ENCODE measurements at places on chromosomes 6 and 20. TPM values are rescaled to one million over a fixed set of nuclear protein-coding genes. Genes with fewer than 3 reads are reported as not detected.

The TRDN gene
- total RNA-seq: not detected

The ANGPT4 gene
- not detected for total RNA-seq

The RIPPLY2 gene
- total RNA-seq: not detected

The CARMIL1 gene
- total RNA-seq: 2.6 TPM

The CRISP2 gene
- not detected for total RNA-seq

The MLIP gene
- total RNA-seq: not detected

The TTBK1 gene
- not detected for total RNA-seq

The MUC21 gene
- not detected for total RNA-seq

- no peak overlapping the region for H3K27ac ChIP-seq
- no peak overlapping the region for H3K4me3 ChIP-seq
- H3K36me3 ChIP-seq: no peaks in the 10 kb centered on the region
- no peaks in the 10 kb centered on the region for H3K27me3 ChIP-seq
- H3K4me1 ChIP-seq: no peaks in the 10 kb centered on the region
These were observed 792.8 kb upstream of the EYS start for GRCh38 chr6:66499851-66500250.

DNA sequence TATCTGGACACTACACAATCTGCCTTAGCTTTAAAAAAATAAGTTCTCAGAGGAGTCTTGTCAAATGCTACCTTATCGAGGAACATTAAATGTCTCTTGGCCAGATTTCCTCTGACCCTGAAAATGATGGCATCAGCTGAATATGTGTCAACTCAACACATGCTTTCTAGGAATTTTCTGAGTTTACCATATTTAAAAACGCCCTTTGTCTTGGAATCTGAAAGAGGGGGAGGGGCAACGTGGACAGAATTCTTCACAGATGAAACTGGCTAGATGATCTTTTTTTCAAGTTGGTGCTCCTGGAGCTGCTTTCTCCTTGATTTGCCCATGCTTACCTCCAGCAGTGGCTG, 5.1 kb downstream of the SOX4 start:
- no peaks in the 10 kb centered on the region for H3K36me3 ChIP-seq
- H3K27ac ChIP-seq: no peak overlapping the region
- DNase-seq: no peak
- no peak overlapping the region for H3K4me3 ChIP-seq

DNA sequence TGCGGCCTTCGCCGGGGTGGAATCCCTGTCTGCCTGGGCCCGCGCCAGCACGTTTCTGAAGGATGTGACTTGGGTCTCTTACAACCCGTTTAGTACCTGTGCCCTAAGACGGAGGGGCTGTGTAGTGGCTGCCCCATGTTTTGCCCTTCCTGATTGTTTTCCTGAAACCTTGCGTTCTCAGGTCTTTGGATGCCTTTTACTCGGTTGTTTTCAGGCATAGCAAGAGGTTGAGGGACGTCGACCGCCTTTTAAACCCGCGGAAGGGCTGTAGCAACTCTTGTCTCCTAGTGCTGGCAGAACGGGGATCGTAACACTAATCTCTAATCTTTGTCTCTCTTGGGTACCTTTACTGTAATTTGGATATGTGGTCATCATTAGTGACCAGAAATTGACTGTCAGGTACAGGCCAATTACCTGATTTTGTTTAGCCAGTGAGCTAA, 706 bp upstream of the NANP start:
- no peaks in the 10 kb centered on the region for H3K4me1 ChIP-seq
- no peak for DNase-seq
- H3K27me3 ChIP-seq: no peaks in the 10 kb centered on the region
- H3K27ac ChIP-seq: peak overlapping the region; percentile 70
- H3K36me3 ChIP-seq: peaks cover 10% of the 10 kb centered on the region
- peak overlapping the region; percentile 96 for H3K4me3 ChIP-seq

DNA sequence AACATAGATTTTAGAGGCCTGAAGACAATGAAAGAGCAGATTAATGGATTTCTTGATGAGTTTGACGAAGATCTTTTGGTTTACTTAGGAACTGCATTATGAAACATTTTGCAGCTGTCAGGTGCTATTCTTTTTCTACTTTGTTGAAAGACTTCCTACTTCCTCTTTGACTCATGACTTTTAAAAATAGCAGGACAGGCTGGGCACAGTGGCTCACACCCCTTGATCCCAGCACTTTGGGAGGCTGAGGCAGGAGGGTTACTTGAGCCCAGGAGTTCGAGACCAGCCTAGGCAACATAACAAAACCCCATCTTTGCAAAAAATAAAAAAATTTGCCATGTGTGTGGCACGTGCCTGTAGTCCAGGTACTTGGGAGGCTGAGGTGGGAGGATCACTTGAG, 52.0 kb downstream of the ITCH start:
- no peak for DNase-seq
- no peaks in the 10 kb centered on the region for H3K4me1 ChIP-seq
- H3K4me3 ChIP-seq: no peak overlapping the region
- H3K27me3 ChIP-seq: no peaks in the 10 kb centered on the region
- H3K36me3 ChIP-seq: no peaks in the 10 kb centered on the region

DNA sequence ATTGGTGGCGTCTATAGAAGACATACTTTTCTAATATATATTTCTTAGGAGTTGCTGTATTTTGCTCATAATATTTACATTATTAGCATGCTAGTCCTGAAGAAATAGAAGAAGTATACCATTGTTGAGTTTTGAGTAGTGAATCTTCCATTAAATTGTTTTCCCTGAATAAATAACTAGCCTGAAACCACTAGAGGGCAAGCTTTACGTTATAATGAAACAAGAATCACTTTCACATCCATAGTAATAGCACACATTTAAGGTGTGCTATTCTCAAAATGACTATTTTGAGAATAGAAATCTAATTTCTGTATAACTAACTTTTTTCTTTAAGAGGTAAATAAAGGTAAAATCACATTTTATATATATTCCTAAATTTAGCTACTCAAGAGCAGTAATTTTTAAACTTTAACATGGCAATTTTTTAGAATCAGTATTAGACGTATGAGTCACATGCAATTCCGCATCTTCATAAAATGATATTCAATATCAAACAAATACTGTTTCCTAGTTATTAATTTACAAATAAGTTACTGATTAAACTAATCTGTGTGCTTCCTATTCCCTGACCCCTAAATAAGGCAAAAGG, 213.2 kb upstream of the MANEA start:
- no peaks in the 10 kb centered on the region for H3K36me3 ChIP-seq
- no peak overlapping the region for H3K4me3 ChIP-seq
- no peak overlapping the region for H3K27ac ChIP-seq
- no peak for DNase-seq

DNA sequence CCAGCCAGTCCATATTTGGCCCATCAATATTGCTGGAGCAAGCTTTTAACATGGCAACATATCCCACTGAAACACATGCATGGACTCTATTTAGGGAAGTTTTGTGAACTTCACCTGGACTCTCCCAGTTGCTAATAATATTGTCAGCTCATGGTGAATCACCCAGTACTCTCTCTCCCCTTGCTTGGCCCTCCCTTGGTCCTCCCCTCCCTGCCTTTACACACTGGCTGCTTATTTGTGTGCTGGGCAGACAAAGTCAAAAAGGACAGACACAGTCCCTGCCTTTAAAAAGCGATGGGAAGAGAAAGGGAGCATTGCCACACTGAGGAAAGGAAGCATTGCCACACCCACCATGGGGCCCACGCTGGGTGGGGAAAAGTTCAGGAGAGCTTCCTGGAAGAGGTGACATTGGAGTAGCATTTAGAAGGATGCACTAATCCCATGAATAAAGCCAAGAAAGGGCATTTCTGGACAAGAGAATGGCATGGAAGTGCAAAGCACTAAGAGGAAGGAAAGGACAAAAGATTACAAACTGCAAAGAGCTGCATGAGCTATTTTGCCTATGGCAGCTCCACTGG, 143.4 kb upstream of the EXOC2 start:
- H3K27me3 ChIP-seq: no peaks in the 10 kb centered on the region
- H3K36me3 ChIP-seq: no peaks in the 10 kb centered on the region
- DNase-seq: no peak
- no peaks in the 10 kb centered on the region for H3K4me1 ChIP-seq

DNA sequence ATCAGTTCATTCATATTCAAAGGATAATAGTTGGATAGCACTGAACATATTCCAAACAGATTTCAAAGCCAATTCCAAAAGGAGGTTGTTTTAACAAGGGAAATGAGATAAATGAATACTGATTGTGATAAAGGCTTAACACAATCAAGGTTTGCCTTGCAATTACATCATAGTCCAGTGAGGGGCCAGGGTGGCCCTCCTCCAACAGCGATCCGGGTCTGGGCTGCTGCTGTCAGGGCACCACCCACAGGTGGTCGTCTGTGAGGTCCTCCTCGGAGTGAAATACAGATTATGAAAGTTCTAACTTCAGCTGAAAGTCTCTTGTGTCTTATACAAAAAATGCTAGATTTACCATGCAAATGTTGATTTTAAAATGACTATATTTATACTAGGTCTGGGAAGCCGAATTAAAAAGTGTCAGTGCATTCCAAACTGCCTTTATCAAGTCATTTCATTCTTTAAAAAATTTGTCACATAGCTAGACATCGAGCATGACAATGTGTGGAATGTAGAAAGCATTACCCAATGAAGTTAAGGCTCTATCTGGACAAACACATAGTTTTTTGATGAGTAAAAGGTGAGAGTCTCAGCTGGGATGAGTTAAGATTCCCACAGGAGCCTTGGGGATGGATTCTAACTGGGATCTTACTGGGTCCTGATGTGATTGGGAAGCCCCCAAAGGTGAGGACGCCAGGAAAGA, 65.9 kb upstream of the SLC22A23 start:
- H3K36me3 ChIP-seq: no peaks in the 10 kb centered on the region
- H3K27me3 ChIP-seq: no peaks in the 10 kb centered on the region
- H3K4me1 ChIP-seq: no peaks in the 10 kb centered on the region
- H3K4me3 ChIP-seq: no peak overlapping the region

DNA sequence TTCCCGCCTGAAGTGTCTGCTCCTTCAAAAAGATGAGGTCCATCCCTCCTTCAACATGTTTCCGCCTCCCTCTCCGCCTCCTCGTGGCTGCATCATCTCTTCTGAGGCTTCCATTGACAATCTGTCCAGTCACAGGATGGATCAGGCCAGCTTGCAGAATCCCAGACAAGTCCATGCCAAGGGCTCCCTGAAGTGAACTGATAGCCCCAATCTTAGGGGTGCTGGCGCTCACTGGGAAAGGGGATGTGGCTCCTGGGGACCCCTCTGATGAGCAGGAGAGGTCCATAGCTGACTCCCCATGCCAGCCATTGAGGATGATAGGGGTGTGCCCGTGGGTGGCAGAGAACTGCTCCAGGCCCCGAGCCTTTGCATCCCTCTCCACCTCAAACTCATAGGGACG, 48.6 kb upstream of the EMILIN3 start:
- peaks cover 89% of the 10 kb centered on the region for H3K36me3 ChIP-seq
- no peak overlapping the region for H3K27ac ChIP-seq
- no peaks in the 10 kb centered on the region for H3K27me3 ChIP-seq

GRCh38 chr6:24126586-24127192, 674 bp downstream of the NRSN1 start:
- H3K36me3 ChIP-seq: no peaks in the 10 kb centered on the region
- no peak for DNase-seq
- H3K4me3 ChIP-seq: no peak overlapping the region
- no peaks in the 10 kb centered on the region for H3K27me3 ChIP-seq
- no peak overlapping the region for H3K27ac ChIP-seq

DNA sequence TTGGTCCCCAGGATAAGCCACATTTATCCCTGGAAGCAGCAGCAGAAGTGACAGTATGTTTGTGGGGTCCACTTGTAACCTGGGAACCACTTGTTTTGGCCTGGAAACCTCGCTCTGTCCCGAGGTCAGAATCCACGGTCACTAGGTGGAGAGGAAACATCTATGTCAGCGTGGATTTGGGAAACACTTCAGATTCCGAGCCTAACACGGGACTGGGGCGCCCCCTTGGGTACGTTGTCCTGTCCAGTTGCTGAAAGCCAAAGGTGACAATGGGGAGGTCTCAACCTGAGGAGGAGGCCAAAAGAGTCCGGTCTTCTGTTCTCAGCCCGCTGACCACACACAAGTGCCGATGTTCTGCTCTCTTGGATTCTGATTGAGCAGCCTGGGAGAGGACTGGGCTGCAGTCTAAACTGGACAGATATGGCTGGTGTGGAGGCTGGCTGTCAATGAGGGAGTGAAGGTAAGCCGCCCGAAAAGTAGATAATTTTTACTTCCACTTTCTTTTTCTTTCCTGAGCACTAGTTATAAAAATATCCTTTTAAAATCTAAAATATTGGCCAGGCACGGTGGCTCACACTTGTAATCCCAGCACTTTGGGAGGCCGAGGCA, 4.9 kb upstream of the ZFP57 start:
- H3K27ac ChIP-seq: no peak overlapping the region
- no peak for DNase-seq
- no peaks in the 10 kb centered on the region for H3K36me3 ChIP-seq
- no peaks in the 10 kb centered on the region for H3K4me1 ChIP-seq
- H3K27me3 ChIP-seq: no peaks in the 10 kb centered on the region

DNA sequence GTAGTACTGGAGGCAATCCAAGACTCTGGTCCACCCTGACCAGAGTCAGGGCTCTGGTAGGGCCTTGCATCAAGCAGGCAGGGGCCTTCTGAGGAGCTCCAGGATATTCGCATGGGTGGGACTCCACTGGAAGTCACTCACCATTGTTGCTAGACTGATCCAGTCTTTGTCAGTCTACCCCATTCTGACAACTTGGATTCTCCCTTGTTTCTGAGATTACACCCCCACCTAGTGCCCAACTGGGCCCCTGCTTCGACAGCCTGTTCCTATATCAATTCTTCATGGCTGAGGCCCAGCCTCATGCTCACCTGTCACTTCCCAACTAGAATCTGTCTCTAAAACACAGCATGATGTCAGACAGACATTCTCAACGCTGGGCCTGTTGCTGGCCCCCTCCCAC, 5.2 kb downstream of the SLC35D3 start:
- H3K4me1 ChIP-seq: no peaks in the 10 kb centered on the region
- H3K4me3 ChIP-seq: no peak overlapping the region
- no peak for DNase-seq
- no peaks in the 10 kb centered on the region for H3K36me3 ChIP-seq
- no peak overlapping the region for H3K27ac ChIP-seq

GRCh38 chr20:42093542-42094440, 475.6 kb upstream of the CHD6 start:
- H3K36me3 ChIP-seq: no peaks in the 10 kb centered on the region
- no peaks in the 10 kb centered on the region for H3K27me3 ChIP-seq
- no peak for DNase-seq
- H3K27ac ChIP-seq: no peak overlapping the region
- no peaks in the 10 kb centered on the region for H3K4me1 ChIP-seq

- no peak overlapping the region for H3K4me3 ChIP-seq
- H3K4me1 ChIP-seq: no peaks in the 10 kb centered on the region
- H3K27ac ChIP-seq: no peak overlapping the region
- no peak for DNase-seq
- H3K27me3 ChIP-seq: no peaks in the 10 kb centered on the region
These were observed 85.5 kb upstream of the FRMD1 start for GRCh38 chr6:168164462-168165061.

Measured in naive thymus-derived CD4-positive, alpha-beta T cell (primary cell).